ENCODE measurements at places on chromosomes 2 and 18. TPM values are rescaled to one million over a fixed set of nuclear protein-coding genes. Genes with fewer than 3 reads are reported as not detected.

DNA sequence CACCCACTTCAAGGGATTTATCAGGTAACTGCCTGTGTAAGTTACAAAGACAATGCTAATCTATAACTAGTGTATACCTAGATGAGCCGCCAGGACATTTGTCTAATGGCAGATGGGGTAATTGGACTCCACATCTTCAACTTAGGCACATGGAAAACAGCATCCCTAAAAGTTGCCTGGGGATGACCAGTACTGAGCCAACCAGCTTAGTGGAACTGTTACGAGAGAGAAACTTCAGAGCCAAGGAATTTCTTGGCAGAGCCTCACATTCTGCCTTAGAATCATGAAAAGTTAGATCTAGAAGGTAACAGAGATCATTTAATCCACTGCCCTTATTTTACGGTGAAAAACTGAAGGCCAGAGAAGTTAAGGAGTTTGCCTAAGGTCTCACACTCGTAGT is 15.5 kb upstream of the CLASP1 start:
- DNase-seq, result no peak

DNA sequence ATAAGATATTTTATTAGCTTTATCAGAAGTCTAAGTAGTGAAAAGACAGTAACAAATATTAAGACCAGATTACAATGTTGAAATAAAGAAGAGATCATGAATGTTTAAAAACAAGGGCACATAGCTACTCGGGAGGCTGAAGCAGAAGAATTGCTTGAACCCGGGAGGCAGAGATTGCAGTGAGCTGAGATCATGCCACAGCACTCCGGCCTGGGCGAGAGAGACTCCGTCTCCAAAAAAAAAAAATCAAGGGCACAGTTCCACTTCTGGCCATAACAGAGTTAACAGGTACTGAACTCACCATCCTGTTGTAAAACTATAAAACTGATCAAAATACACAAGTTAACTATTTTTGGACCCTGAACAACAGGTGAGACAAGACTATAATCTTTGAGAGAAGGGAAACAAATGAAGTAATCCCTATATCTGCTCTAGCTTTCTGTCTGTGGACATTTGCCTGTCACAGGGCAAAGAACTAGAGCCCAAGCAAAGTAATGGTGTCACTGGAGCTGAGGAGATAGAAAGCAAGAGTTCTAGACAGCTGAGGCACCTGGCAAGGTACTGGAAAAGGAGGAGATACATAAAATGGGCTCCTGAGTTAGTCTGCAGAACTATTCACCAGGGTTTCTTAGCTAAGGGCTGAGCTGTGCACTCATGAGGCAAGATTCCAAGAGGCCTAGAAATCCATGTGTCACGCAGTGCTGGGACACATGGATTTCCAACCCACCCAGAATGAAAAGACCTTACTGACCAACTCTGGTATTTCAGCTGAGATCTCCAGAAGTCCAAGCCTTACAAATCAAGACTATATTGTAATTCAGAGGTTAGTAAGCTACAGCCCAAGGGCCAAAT is 15.2 kb downstream of the MMADHC start:
- DNase-seq, result no peak

RPIA gene
- 9.7 TPM for total RNA-seq

DNA sequence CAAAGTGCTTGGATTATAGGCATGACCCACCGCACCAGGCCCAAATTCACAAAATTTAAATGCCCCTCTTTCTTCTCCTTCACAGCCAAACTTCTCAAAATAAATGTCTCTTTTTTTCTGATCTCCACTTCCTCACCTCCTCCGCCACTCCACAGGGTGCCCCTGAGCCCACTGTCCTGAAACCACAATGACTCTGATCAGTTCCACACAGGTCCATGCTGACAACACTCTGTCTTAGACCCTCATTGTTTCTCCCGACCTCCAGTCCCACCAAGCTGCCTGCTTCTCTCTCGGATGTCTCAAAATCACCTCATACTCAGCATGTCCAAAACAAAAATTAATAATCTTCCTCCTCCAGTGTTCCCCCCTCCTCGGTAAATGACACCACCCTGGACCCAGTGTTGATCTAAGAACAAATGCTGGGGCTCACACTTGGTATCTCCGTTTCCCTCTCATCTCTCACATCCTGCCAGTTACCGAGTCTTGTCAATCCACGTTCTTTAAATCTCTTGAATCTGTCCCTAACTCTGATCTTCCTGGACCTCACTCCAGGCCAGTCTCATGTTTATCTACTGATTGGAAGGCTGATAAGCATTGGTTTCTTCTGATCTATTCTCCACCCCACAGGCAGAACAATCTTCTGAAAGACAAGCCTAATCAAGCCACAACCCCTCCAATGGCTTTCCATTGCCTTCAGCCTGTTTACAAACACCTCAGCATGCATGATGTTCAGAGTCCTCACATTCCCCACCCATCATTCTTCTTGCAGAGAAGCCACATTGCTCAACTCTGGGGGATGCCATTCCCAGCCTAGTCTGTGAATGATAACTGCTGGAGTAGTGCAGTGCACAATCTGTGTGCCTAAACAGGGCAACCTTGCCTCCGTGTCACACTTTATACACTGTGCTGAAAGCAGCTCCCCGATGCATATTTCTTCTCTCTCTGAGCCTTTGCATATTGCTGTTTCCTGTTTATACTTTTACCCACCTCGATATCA is 12.4 kb upstream of the ANKRD44 start:
- DNase-seq, result no peak

ALPP gene
- total RNA-seq, result not detected

DSC2 gene
- total RNA-seq, result 31.8 TPM

GRCh38 chr18:24055009-24055804 is 40.7 kb downstream of the TTC39C start:
- no peak for DNase-seq

GRCh38 chr2:19048593-19049266 is 309.7 kb downstream of the OSR1 start:
- DNase-seq, result no peak

- no peak for DNase-seq
Observed at GRCh38 chr2:190481339-190481738, 53.2 kb downstream of the NEMP2 start.

GRCh38 chr2:186347472-186347871 is 138.6 kb upstream of the ZC3H15 start:
- DNase-seq, result no peak

GRHL1 gene
- 6.2 TPM for total RNA-seq
